ENCODE measurements at places on chromosomes 3 and 15.

DNA sequence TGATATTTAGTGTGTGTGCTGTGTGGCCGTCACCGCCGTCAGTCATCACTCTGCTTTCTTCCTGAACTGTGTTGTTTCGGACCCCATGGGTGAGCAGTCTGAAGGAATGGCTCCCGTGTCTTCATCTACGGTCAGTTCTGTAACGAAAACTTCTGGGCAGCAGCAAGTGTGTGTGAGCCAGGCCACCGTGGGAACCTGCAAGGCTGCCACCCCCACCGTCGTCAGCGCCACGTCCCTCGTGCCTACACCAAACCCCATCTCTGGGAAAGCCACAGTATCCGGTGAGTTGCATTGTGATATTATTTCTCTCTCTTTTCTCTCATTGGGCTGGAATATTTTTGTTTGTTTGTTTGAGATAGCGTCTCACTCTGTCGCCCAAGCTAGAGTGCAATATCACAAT lies 34.7 kb downstream of the MAP6D1 start:
- DNase-seq: no peak

- no peak for DNase-seq
Measured at GRCh38 chr15:29968895-29969561, 113.7 kb upstream of the GOLGA8J start.

GRCh38 chr15:66595931-66596545 lies 30.2 kb upstream of the LCTL start:
- peak; percentile 56 for DNase-seq

GRCh38 chr3:157999246-157999645 lies 107.0 kb downstream of the SHOX2 start:
- no peak for DNase-seq

- no peak for DNase-seq
Measured at GRCh38 chr3:183032880-183033555, 52.7 kb upstream of the DCUN1D1 start.

DNA sequence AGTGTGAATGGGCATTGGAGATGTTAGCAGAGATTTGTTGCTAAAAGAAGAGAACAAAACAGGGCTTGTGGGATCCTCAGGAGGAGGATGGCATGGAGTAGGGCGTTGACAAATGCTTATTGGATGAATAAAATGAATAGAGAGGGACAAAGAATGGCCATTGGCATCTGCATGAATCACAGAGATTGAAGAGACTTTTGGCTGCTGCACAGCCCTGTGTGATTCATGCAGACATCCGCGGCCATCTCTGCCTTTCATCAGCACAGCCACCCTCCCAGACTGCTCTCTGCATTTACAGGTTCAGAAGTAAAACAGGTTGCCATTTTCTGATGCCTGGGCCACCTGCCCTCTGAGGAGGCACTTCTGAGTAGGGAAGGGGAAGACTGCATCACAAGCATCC lies 397.9 kb downstream of the EPHB1 start:
- no peak for DNase-seq

Data from fibroblast of skin of left biceps (primary cell).